ENCODE measurements at places on chromosomes 2 and 18.

DNA sequence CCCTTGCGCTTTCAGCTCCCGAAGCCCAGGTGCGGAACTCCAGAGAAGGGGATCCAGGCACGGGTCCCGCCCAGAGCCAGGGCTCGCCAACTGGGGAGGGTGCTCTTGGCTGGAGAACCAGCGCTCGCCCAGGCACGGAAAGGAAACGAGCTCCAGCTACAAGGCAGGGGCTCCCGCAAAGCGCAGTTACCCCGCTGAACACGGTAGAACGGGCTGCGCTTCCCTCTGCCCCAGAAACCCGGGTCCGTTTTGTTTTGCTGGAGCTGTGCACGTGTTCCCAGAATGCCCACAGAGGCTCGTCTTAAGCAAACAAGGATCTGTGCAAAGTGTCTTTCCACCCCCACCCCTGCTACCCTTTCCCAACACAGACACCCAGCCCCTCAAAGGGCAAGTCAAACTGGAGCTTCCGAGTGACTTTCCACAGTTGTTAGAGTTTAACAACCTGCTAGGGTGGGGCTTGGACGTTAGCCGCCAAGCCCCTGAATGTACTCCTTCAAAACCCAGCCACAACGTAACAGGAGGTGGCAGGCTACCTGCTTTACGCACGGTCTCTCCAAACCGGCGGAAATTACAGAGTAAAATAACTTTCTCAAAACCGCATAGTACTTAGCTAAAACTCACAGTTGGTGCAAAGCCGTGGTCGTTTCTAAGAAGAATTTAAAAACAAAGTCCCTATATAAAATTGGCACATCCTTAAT is 775 bp downstream of the RNF125 start:
- peak; percentile 78 for DNase-seq

- no peak for DNase-seq
These were observed 59.8 kb downstream of the TAF4B start for GRCh38 chr18:26286008-26286407.

- no peak for DNase-seq
These were observed 380.4 kb downstream of the TNS1 start for GRCh38 chr2:217622205-217623060.

GRCh38 chr18:23213200-23213599 is 77.9 kb downstream of the CABLES1 start:
- no peak for DNase-seq

GRCh38 chr2:228627510-228627909 is 446.0 kb upstream of the SPHKAP start:
- no peak for DNase-seq

DNA sequence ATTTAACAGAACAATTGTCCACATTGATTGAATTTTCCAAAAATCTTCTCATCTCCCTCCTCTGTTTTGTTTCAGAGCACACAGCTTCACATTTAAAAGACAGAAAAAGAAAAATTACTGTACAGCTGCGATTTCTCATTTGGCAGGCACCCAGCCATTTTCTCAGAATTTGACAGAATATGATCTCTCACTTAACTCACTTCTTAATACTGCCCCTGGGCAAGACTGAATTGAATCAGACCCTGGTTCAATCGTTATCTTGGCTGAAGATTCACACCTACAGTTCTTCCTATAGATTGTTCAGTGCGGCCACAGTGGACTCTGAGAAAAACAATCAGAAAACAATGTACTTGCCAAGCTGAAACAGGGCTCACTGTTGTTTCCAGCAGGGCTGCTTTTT is 90.2 kb upstream of the LHCGR start:
- DNase-seq, result no peak

Data from CD4-positive, alpha-beta T cell treated with Interleukin-4 for 1 hour (primary cell).